ENCODE measurements at places on chromosomes 7 and 10. TPM values are rescaled to one million over a fixed set of nuclear protein-coding genes. Genes with fewer than 3 reads are reported as not detected.

GRCh38 chr10:1372212-1372611 lies 316.0 kb downstream of the WDR37 start:
- H3K36me3 ChIP-seq: no peaks in the 10 kb centered on the region
- no peak overlapping the region for H3K27ac ChIP-seq
- H3K27me3 ChIP-seq: no peaks in the 10 kb centered on the region
- DNase-seq: no peak
- H3K4me3 ChIP-seq: no peak overlapping the region

DNA sequence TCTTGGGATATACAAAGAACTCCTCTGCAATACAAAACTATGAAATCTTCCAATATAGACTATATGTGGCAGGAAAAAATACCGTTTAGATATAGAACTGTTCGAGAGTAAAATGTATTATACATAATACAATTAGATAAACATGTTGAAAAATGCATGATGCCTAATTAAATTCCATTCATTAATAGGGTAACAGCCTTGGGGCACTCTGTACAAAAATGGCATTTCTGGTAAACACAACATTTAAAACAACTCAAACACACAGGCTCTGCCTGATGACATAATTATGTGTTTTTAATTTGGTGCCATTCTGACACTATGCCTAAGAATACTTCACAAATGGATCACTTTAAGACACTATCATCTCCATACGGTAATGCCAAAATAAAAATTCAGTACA lies 180.9 kb downstream of the FAM107B start:
- no peak for DNase-seq
- H3K27me3 ChIP-seq: no peaks in the 10 kb centered on the region
- no peak overlapping the region for H3K27ac ChIP-seq
- peaks cover 20% of the 10 kb centered on the region for H3K4me1 ChIP-seq
- H3K4me3 ChIP-seq: no peak overlapping the region

- H3K27me3 ChIP-seq: no peaks in the 10 kb centered on the region
- H3K4me1 ChIP-seq: no peaks in the 10 kb centered on the region
- H3K36me3 ChIP-seq: no peaks in the 10 kb centered on the region
- H3K27ac ChIP-seq: no peak overlapping the region
- no peak overlapping the region for H3K4me3 ChIP-seq
- DNase-seq: no peak
Observed at GRCh38 chr7:25906003-25906402, 246.0 kb upstream of the NFE2L3 start.

DNA sequence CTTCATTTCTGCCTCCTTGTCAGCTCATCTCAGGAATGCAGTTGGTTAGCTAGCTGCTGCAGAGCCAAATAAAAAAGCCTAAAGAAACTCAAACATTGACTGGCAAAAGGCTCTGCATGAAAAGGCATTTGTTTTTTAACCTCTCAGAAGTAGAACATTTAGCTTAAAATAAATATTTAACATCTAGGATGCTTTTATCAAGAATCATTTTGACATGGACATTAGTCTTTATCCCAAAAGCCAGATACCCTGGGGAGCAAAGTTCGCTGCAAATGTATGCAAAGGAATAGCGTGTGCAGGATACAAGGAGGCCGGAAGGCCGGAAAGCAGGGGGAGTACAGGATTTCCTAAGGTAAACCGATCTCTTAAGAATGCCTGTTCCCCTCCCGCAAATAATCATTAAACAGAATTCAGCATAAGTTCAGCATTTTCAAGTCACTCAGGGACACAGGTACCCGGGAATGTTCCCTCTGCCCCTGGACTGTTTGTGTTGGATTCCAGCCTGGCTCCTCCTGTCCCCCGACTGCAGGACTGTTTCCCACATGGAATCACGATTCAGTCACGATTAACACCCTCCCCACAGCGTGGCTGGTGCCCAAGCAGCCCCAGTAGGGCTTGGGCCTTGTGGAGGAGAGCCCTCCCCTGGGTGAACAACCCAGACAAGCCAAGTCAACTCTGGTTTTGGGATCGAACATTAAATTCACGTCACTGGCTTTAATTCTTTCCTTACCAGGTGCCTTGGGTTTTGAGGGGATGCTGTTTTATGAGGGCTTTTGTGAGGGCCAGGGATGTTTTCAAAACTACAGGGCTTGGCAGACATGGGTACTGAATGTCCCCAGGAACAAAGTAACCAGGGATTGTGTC lies 97.8 kb downstream of the HIPK2 start:
- no peaks in the 10 kb centered on the region for H3K36me3 ChIP-seq
- no peak overlapping the region for H3K4me3 ChIP-seq
- H3K27me3 ChIP-seq: no peaks in the 10 kb centered on the region
- H3K27ac ChIP-seq: peak overlapping the region; percentile 79

- H3K27me3 ChIP-seq: no peaks in the 10 kb centered on the region
- no peaks in the 10 kb centered on the region for H3K36me3 ChIP-seq
- H3K4me1 ChIP-seq: no peaks in the 10 kb centered on the region
- DNase-seq: no peak
- no peak overlapping the region for H3K27ac ChIP-seq
- H3K4me3 ChIP-seq: no peak overlapping the region
Observed at GRCh38 chr10:1264001-1264400, 207.8 kb downstream of the WDR37 start.

DNA sequence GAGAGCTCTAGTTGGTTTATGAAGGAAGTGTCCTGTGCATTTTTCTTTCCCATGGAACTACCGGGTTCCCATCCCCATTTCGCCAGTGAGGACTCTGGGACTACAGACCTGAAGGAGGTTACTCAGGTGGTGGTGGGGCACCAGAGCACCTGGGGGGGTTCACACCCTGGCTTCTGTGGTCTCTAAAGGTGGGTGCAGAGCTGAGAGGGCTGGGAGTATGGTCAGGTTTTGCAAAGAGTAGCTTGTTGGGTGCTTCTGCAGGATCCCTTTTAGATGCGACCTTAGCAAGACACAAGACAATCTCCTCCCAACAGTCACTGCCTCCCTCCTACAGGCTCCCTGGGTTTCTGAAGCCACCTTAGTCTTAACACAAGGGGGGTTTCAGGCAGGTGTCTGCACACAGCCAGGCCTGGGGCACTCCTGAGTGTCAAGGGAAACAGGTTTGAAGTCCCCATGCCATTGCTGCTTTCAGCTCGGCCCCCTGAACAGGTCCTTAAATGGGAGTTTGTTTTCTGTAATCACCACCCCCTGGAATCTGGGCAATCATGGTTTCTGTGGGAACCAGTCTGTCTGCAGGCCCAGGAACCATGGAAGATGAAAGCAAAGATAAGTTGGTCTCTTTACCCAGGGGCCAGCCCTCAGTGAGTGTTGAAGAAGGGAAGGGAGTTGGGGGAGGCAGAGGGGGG lies 9.9 kb upstream of the CXCL12 start:
- H3K4me1 ChIP-seq: peaks cover 8% of the 10 kb centered on the region
- no peak overlapping the region for H3K4me3 ChIP-seq
- no peak overlapping the region for H3K27ac ChIP-seq
- DNase-seq: no peak
- no peaks in the 10 kb centered on the region for H3K27me3 ChIP-seq
- H3K36me3 ChIP-seq: no peaks in the 10 kb centered on the region

- H3K4me1 ChIP-seq: no peaks in the 10 kb centered on the region
- no peak overlapping the region for H3K27ac ChIP-seq
- no peaks in the 10 kb centered on the region for H3K36me3 ChIP-seq
Observed at GRCh38 chr10:71307469-71308085, 11.5 kb upstream of the SLC29A3 start.

- H3K4me3 ChIP-seq: no peak overlapping the region
- no peaks in the 10 kb centered on the region for H3K36me3 ChIP-seq
- no peak for DNase-seq
- no peak overlapping the region for H3K27ac ChIP-seq
Observed at GRCh38 chr10:58577437-58577777, 64.7 kb downstream of the BICC1 start.

- H3K27me3 ChIP-seq: peaks cover 6% of the 10 kb centered on the region
- no peaks in the 10 kb centered on the region for H3K36me3 ChIP-seq
- DNase-seq: no peak
- H3K4me1 ChIP-seq: peaks cover 39% of the 10 kb centered on the region
- H3K27ac ChIP-seq: peak overlapping the region; percentile 45
Observed at GRCh38 chr10:120983721-120984120, 132.6 kb downstream of the WDR11 start.

GRCh38 chr7:92436612-92437445 lies 10.5 kb upstream of the GATAD1 start:
- no peaks in the 10 kb centered on the region for H3K27me3 ChIP-seq
- H3K27ac ChIP-seq: no peak overlapping the region
- no peak overlapping the region for H3K4me3 ChIP-seq

SH2B2 gene
- total RNA-seq: 6.3 TPM

CALML5 gene
- not detected for total RNA-seq

INMT gene
- 48.1 TPM for total RNA-seq

EEF1AKMT2 gene
- total RNA-seq: 2.6 TPM

ZWINT gene
- total RNA-seq: 2.9 TPM

KDM7A gene
- total RNA-seq: 5.3 TPM

All from body of pancreas (tissue), 4 donors.